ENCODE measurements at places on chromosomes 12 and 14. TPM values are rescaled to one million over a fixed set of nuclear protein-coding genes. Genes with fewer than 3 reads are reported as not detected.

Gene OR4E2
- not detected for total RNA-seq

Gene GUCY2C
- not detected for total RNA-seq

Gene FGD4
- total RNA-seq = 37.4 TPM

DNA sequence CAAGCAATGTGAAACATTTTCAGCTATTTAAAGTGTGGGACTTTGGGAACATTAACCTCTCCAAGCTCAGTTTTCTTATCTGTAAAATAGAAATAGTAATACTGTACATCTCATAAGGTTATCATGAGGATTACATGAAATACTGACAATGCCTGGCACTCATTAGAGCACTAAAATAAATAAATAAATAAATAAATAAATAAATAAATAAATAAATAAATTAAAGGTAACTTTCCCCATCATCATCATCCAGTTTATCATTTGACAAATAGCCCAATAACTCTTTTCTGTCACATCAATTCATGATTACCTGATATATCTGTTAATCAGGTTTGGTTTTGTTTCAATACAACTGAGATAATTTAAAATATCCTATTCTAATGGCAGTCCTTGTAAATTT lies 48.5 kb downstream of the EFCAB11 start:
- no peak overlapping the region for H3K27ac ChIP-seq
- no peak overlapping the region for H3K4me3 ChIP-seq
- no peaks in the 10 kb centered on the region for H3K27me3 ChIP-seq
- no peaks in the 10 kb centered on the region for H3K36me3 ChIP-seq
- DNase-seq = no peak

DNA sequence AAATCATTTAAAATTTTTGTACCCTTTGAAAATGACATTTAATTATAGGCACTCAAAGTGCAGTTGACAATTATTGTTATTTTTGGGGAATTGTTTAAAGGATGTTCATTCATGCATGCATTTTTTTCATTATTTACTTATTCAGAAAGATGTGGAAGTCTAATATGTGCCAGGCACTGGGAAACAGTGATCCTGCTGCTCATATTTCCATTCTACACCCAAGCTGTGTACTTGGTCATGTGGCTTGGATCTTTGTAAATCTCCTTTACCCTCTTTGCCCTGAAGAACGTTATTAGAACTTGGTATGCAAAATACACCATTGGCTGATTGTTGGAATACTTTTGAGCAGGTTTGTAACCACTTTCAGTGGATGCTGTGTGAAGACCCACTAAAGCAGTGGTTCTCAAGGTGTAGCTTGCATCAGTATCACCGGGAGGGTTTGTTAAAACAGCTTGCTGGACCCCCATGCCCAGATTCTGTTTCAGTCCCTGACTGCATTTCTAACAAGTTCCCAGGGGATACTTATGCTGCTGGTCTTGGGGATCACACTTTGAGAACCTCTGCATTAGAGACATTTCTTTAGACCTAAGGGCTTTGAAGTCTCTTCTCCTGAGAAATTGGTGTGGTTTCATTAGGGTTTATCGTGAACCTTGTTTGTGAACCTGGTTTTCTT lies 47.5 kb downstream of the PRKCH start:
- no peaks in the 10 kb centered on the region for H3K36me3 ChIP-seq
- H3K27me3 ChIP-seq = no peaks in the 10 kb centered on the region
- H3K4me1 ChIP-seq = peaks cover 20% of the 10 kb centered on the region
- H3K4me3 ChIP-seq = no peak overlapping the region
- no peak overlapping the region for H3K27ac ChIP-seq

DNA sequence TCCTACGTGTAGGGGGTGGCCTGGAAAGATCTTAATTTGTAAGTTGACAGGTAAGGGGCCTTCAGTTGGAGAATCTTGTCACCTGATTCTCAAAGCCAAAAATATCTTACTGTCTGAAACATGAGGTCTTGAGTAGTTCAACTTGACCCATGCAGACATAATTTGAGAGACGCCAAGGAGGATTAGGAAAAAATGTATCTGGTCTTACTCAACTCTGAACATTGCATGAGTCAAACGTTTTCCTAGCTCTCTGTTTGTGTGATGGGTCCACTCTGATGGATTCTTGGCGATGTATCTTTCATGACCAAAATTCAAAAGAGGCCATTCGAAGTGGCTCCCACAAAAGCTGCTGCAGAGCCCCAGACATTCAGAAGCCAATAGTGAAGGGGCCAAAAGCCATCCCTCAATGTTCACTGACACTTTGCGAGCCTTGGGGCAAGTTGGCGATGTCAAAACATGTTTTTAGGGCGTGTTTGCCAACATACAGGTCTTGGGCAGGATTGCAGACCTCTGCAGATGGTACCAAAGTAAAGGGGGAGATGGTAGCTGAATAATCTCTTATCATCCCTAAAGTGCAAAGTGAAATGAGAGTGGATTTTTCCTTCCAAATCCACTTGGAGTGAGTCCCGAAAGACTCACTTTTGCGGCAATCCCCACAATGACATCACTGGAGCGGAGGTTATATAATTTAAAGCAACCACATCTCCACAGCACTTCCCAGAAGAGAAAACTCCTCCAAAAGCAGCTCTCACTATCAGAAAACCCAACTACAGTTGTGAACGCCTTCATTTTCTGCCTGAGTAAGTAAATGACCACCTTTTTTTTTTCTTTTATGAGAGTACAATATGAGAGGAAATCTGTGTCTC lies at the start of gene BDKRB1:
Gene BDKRB1 (plus strand): TSS at position 710 of the 866 bp plus-strand sequence. CDS start 7,473 bp downstream, outside the sequence.
- H3K4me1 ChIP-seq = peaks cover 8% of the 10 kb centered on the region
- no peak within 1 kb of the TSS for H3K4me3 ChIP-seq
- no peak for DNase-seq
- no peaks in the 10 kb centered on the region for H3K36me3 ChIP-seq
- no peak within 1 kb of the TSS for H3K27ac ChIP-seq
- H3K27me3 ChIP-seq = peaks cover 28% of the 10 kb centered on the region

DNA sequence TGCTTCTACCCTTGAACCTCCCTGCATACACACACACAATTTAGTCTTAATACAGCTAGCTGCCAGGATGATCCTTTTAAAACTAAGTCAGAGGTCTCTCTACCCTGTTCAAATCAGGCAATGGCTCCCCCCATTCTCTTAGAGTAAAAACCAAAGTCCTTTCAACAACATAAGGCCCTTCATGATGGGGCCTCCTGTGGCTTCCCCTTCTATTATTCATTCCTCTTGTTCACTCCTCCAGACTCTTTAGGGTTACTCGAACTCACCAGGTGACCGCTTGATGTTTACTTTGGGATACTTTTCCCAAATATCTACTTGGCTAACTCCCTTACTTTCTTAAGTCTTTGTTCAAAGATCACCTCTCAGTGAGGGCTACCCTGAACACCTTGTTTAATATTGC lies 30.4 kb downstream of the DENND5B start:
- no peaks in the 10 kb centered on the region for H3K4me1 ChIP-seq
- no peak overlapping the region for H3K27ac ChIP-seq
- H3K36me3 ChIP-seq = no peaks in the 10 kb centered on the region
- H3K27me3 ChIP-seq = no peaks in the 10 kb centered on the region
- no peak overlapping the region for H3K4me3 ChIP-seq
- no peak for DNase-seq

DNA sequence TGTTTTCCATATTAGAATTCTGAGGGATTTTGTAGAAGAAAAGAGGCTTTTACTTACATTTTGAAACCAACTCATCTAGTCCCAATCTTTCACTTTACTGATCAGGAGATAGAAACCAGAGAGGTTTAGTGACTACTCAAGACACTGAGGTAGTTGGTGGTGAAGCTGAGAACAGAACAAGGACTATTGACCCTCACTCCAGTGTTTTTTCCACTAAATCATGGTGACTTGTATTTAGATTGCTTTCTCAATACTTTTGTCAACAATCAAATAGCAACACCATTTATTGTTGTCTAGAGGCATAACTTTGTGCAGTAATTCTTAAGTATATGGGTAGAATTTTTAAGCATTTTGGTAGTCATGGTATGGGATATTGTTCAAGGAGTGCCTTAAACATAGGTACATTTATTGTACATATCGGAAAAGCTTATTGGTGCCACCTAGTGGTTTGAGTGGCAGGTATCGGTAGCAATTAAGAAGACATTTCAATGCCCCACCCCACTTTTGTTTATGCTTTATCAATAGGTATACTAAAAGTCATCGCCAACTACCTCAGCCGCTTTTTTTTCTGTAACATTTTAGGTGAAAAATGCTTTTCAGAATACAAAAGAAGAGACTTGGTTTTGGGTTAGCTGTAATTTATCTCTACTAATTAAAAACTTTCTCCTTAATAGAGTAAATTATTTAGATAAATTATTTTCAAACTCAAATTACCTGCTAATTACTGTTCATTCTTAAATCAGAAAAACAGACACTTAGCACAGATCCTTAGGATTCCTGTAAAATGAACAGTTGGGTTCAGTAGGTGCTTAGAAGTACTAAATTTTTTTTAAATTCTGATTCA lies 47.3 kb upstream of the PAWR start:
- no peaks in the 10 kb centered on the region for H3K36me3 ChIP-seq
- peak; percentile 67 for DNase-seq
- H3K4me3 ChIP-seq = no peak overlapping the region
- no peak overlapping the region for H3K27ac ChIP-seq
- no peaks in the 10 kb centered on the region for H3K4me1 ChIP-seq
